ENCODE measurements at places on chromosomes 3 and 15. TPM values are rescaled to one million over a fixed set of nuclear protein-coding genes. Genes with fewer than 3 reads are reported as not detected.

HYAL1 gene
- total RNA-seq = 25.4 TPM

THRB gene
- total RNA-seq = 16.6 TPM

DNA sequence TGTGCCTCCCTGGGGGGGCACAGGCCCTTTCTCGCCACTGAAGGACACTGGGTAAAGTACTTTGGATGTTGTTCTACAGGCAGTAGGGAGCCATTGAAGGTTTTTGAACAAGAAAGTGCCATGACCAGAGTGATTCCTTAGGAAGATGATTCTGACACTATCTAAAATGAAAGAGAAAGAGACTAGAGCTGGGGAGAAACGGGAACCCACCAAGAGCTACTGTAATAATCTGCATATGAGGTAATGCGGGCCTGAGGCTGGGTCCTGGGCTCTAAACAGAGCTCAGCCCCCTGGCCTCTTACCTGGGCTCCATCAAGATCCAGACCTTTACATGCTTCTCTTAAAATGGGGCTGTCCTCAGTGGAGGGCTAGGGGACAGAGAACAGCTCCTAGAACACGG lies 24.9 kb downstream of the GRK7 start:
- DNase-seq = no peak

- no peak for DNase-seq
These were observed 63.5 kb downstream of the SLC49A4 start for GRCh38 chr3:122858373-122858772.

GRCh38 chr3:9198899-9199335 lies 50.5 kb downstream of the SRGAP3 start:
- no peak for DNase-seq

GRCh38 chr3:63351159-63352007 lies 73.3 kb downstream of the SYNPR start:
- no peak for DNase-seq

CASR gene
- not detected for total RNA-seq

GRCh38 chr15:69478259-69478781 lies 25.7 kb downstream of the RPLP1 start:
- DNase-seq = peak; percentile 64

GOLGA6L9 gene
- 4.7 TPM for total RNA-seq

PLAAT1 gene
- total RNA-seq = 4.9 TPM

CDCP1 gene
- total RNA-seq = 82.2 TPM

- no peak for DNase-seq
These were observed 115.8 kb downstream of the RPLP1 start for GRCh38 chr15:69568173-69569009.

GOLGA6L10 gene
- total RNA-seq = 2.9 TPM

ESYT3 gene
- 29.0 TPM for total RNA-seq

DNA sequence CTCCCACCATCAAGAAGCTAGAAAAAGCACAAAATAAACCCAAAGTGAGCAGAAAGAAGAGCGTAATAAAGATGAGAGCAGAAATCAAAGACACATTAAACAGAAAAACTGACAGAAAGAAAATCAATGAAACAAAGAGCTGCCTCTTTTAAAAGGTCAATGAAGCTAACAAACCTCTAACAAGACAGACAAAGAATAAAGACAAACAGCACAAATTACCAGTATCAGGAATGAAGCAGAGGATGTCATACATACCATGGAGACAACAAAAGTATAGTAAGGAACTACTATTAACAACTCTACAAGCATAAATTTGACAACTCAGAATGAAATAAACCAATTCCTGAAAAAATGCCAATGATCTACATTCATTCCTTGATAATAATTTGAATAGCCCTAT lies 15.0 kb downstream of the C3orf70 start:
- DNase-seq = no peak

DNA sequence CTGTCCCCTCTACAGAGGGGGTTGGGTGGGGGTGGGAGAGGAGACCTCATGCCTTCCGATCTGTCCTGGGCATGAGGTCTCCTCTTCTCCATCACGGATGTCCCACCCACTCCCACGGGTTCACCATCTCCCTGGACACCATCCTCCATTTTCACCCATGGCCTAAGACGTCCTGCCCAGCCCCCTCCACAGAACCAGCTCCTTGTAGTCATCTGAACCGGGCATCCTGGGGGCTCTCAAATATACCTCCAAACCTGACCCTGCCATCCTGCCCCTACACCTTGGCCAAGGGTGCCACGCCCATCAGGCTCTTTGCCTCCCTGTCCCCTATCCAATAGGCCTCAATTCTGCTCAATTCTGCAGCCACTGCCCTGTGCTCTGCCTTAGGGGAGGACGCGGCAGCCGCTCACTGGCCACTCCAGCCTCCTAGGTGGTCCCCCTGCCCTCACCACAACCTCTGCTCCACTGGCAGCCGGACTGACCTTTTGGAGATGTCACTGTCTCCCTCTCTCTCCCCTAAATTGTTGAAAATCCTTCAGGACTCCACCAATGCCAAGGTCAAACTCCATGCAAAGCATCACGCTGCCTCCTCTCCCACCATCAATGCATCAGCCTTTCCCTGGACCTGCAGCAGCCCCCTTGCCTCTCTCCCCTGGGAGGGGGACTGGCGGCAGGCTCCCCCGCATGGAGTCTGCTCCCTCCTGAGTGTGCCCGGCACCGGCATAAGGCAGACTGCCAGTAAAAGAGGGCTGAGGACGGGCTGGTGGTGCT lies 9.4 kb upstream of the ANPEP start:
- peak; percentile 56 for DNase-seq

DNA sequence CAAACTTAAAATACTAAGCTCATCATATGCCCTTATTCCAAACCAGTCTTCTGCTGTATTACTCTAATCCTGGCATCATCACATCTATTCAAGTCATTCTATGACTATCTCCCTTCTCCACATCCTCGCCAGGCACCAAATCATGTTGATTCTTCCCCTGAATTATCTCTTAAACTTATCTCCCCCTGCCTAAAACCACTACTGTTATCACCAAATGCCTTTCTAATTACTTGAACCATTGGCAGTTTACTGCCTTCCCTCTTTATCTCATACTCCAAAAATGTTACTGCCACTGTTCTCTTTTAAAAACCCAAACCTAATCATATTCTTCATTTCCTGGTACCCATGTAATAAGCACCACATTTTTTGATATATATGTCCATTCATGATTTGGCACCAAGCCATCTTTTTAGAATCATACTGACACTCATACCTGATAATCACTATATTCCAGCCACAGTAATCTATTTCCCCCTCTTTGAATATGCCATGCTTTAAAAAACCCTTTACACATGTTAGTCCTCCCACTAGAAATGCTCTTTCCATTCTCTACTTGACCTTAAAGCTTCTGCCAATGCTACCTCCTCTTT lies 126.8 kb downstream of the PEAK1 start:
- no peak for DNase-seq

- no peak for DNase-seq
These were observed 63.9 kb upstream of the OSTN start for GRCh38 chr3:191135175-191135574.

- DNase-seq = no peak
These were observed 227.6 kb downstream of the MFSD1 start for GRCh38 chr3:159029306-159030026.

CLDN16 gene
- total RNA-seq = 1.7 TPM

DNA sequence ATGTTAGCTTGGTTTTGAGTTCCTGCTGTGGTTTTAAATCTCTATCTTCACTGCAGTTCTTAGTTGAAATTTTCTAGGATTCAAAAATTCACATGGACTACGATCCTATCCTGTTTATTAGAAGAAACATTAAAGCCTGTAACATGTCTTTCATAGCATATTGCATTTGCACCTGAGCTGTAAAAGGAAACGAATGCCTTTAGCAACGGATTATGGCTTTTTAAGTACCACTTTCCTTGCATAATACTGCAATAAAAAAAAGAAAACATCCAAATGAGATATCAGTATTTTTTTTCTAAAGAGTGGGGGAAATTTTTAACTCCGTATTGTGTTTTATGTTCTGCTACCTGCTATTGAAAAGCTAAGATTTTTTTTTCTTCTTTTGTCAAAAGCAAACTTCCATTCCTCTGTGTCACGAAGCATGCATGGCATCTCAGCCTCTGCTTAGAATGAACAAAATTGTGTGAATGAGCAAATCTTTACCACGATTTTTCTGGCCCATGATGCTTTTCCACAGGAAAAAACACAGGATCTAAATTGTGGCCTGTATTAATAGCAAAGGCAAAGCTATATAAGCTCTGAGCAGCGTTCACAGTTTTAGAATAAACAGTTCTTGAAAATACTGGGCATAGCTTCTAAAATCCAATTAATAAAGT lies 110.0 kb upstream of the CDIN1 start:
- DNase-seq = no peak

ATP6V1A gene
- total RNA-seq = 43.5 TPM

GRCh38 chr3:161017971-161018370 lies 87.2 kb downstream of the B3GALNT1 start:
- DNase-seq = no peak

DNA sequence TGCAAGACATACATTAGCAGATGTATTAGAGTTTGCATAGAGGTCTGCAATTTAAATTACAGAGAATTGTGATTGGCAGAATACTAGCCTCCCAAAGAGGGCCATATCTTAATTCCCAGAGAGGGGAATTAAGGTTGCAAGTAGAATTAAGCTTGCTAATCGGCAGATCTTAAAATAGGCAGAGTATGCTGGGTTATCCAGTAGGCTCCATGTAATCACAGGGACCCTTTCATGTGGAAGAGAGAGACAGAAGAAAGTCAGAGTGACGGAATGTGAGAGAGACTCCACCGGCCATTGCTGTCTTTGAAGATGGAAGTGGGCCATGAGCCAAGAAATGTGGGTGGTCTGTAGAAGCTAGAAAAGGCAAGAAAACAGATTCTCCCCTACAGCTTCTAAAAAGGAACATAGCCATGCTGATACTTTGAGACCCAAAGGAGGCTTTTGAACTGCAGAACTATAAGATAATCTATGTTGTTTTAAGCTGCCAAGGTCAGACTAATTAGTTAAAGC lies 38.8 kb downstream of the IMPG2 start:
- no peak for DNase-seq

ARRDC4 gene
- total RNA-seq = 57.7 TPM

GRCh38 chr15:56524915-56525314 lies 60.0 kb upstream of the MNS1 start:
- DNase-seq = no peak

TMEM266 gene
- 2.5 TPM for total RNA-seq

GRCh38 chr3:123936400-123936799 lies 24.6 kb downstream of the CCDC14 start:
- DNase-seq = no peak

LOXL1 gene
- total RNA-seq = 4.3 TPM

GRCh38 chr15:54364961-54365360 lies 386.7 kb downstream of the UNC13C start:
- DNase-seq = no peak

GRCh38 chr15:87416591-87417257 lies 839.8 kb downstream of the NTRK3 start:
- DNase-seq = no peak

DNA sequence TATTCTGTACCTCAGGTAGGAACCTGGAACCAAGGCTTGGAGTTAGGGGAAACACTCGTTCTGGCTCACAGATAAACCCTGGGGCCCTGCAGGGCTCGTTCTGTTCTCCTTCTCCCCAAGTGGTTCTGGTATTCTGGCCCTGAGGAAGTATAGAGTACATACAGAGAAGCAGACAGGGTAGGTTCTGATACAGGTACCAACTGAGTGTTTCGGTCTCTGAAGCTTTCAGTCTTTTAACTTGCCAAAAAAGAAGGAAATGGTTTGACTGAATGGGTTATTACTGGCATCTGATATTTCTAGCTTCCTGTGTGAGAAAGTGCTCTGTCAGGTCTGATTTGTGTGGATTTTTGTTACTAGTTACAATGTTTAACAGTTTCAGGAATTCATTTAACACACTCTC lies 67.3 kb downstream of the UBE2E2 start:
- DNase-seq = no peak

DNA sequence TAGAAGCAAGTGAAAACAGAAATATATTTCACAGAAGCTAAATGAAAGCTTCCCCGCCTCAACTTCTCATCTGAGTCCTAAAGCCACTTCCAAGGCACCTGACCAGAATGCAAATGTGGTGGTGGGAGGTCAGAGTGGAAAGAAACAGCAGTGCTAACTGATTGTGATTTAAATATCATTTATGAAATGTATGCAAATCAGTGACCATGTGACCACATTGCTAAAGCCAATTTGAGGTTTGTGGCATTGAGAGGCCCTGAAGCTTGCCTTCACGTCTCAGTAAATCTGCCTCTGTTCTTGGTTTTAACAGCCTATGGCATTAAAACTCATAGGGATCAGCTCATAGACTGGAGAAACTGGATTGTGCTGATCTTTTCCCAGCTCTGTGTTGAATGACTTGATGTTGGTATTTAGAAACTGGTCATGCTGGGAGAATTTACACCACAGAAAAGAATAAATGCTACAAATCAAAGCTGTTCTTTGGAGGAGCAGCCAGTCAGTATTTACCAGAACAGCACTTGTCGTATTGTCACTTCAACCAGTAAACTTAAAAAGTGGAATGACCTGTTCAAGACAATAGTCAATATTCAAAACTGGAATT lies 481.4 kb upstream of the ALCAM start:
- no peak for DNase-seq

GRCh38 chr3:62830727-62831322 lies 44.4 kb downstream of the CADPS start:
- no peak for DNase-seq

PLSCR1 gene
- total RNA-seq = 26.8 TPM

- no peak for DNase-seq
These were observed 7.6 kb downstream of the SCG3 start for GRCh38 chr15:51688863-51689262.

DNA sequence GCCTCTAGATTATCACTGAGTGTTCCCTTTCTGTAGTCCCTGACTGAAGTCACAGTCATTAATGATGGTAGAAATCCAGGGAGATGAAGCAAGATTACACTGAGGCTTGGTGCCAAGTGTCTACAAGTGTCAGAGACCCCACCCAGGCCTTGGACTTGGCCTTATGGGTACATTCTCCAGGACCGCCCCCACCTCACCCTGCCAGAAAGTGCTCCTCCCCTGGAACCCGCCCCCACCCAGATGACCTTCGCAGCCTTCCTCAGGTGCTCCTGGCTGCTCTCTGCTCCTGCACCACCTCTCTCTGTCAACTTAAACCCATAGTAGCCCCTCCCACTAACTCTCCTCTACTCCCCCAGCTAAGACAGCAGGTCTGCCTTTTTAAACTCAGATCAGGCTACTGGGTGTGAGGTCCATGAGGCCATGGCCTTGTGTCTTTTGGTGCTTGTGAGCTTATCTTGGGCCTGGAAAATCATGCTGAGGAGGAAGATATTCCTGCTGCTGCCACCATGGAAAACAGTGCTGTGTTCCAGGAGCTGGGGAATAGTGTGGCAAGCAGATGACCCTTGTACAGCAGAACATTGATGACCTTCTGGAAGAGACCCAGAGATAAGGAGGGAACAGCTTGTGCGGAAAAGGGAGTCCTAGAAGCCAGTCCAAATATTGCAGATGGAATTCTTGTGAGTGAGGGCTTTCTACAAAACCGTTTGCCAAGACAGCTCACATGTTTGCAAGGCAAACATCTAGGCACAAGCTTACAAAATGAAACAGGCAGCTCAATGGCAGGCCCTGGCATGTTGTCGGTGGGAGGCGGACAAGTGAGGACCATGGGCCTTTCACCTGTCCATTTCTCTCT lies 40.3 kb upstream of the NDUFB4 start:
- peak; percentile 82 for DNase-seq
